GM12864 (cell line): ENCODE measurements at places on chromosomes 4 and X.

- no peak for DNase-seq
Observed at GRCh38 chrX:23664496-23664895, 2.8 kb upstream of the PRDX4 start.

DNA sequence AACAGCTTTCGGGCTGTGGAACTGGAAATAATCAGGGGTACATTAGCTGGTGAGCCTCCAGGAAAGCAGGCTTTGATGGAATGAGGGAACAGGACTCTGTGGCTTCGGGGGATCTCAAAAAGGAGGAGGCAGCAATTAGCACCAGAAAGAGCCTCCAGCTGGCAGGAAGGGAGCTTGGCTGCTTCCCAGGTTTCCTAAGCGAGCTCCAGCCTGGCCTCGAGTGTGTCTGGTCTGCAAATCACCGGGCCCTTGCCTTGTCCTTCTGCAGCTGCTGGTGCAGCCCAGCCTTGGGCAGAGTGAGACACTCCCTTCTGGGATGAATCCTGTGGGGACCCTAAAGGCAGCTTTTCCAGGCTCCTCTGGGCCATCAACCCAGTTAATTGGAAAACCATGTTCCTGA lies 10.7 kb upstream of the PDHA1 start:
- no peak for DNase-seq

- no peak for DNase-seq
Observed at GRCh38 chr4:115126491-115126890, 13.1 kb upstream of the NDST4 start.

- DNase-seq: no peak
Observed at GRCh38 chr4:86530183-86530582, 63.9 kb upstream of the PTPN13 start.

- DNase-seq: no peak
Observed at GRCh38 chrX:129647418-129648410, 7.0 kb downstream of the APLN start.

- no peak for DNase-seq
Observed at GRCh38 chrX:123263747-123264146, 79.7 kb downstream of the GRIA3 start.

DNA sequence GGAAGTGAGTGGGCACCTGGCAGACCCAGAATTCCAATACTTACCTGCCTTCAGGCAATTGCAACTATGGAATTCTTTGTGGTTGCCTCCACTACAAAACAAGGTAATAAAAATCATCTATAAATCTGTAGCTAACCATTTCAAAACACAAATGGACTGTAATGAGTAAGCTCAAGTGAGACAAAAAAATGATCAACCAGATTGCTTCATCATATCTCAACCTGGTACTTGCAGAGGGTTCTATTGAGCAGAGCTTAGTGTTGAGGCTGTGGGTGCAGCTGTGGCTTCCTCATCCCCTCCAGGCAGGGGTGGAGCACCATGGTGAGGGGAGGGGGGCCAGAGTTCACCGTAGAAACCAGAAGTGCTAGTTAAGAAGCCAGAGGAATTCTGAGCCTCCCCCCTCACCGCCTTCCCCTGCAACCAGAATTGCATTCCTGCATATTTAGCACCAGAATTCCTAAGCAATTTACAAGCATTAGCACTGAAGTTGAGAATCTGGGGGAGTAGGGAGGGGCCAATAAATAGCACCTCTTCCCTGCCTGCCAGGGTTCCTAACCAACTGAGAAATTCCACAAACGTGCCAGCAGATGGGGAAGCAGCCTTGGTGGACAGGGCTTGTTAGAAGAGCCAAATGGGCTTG lies 11.5 kb downstream of the CTAG1A start:
- no peak for DNase-seq
